ENCODE measurements at places on chromosomes 5 and 9.

GRCh38 chr5:142032747-142033631, 20.2 kb upstream of the GNPDA1 start:
- no peak for DNase-seq

DNA sequence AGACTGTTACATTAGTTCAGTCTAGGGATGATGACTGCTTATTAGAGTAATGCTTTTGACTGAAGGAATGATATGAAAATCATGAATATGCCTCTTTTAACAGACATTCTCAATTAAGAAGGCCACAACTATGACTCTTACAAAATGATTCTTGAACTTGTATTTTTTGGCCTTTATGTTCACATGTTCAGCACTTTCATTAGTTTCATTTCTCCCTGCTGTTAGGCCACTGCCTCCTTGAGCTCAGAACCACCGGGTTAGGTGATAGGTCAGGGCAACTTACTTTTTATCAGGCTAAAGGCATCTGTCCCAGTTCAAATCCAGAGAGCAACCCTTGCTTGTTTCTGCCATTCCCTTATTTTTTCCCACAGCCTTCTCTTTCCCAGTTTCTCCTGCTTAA, 235.2 kb upstream of the ELL2 start:
- no peak for DNase-seq

DNA sequence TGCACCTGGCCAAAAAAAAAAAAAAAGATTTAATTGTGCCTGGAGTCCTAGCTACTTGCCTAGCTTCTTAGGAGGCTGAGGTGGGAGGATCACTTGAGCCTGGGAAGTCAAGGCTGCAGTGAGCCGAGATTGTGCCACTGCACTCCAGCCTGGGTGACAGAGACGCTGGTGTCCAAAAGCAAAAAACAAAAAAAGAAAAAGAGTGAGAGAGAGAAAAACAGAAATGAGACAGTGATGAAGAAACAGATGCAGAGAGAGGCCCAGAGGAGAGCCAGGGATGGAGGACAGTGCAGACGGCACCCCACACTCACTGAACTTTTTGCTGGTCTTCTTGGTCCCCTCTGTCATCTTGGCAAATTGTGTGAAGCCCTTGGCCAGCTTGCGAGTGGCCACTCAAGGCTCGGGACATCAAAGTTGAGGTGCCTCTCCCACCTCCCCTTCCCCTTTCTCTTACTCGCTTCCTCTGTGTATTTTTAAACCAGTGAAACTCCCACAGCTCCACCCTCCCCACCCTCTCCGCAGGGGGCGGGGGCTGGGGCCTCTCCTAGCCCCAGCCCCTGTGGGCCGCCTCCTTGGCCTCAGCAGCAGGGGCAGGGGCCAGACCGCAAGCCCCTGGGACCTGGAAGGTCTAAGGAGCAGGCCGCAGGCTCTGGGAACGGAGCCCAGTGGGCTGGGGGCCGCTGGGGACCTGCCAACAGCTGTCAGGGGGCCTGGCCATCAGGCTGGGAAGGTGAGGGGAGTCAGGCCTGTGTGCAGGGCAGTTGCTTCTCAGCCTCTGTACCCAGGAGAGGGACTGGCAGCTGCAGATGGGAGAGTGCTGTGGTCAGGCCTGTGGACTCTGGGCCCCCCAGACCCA, at the start of gene SH2D3C:
Gene SH2D3C, minus strand, starts transcription at position 387 of the 856 bp plus-strand sequence. Its CDS starts 39 bp downstream, at position 348.
- no peak for DNase-seq

DNA sequence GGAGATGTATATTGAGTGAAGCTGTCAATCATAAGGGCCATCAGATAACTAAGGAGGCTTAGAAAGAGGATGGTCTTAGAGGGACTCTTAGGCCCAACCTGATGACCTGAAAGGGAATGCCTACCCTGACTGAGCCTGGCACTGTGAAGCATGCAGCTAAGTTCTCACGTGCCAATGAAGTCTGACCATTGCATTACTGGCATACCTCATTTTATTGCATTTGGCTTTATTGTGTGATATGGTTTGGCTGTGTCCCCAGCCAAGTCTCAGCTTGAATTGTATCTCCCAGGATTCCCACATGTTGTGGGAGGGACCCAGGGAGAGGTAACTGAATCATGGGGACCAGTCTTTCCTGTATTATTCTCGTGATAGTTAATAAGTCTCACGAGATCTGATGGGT, 421.6 kb upstream of the SGCD start:
- DNase-seq = peak; percentile 42

- DNase-seq = no peak
Measured at GRCh38 chr5:42035526-42035925, 110.4 kb downstream of the FBXO4 start.

GRCh38 chr5:149149942-149150341, 8.6 kb downstream of the ABLIM3 start:
- DNase-seq = no peak

DNA sequence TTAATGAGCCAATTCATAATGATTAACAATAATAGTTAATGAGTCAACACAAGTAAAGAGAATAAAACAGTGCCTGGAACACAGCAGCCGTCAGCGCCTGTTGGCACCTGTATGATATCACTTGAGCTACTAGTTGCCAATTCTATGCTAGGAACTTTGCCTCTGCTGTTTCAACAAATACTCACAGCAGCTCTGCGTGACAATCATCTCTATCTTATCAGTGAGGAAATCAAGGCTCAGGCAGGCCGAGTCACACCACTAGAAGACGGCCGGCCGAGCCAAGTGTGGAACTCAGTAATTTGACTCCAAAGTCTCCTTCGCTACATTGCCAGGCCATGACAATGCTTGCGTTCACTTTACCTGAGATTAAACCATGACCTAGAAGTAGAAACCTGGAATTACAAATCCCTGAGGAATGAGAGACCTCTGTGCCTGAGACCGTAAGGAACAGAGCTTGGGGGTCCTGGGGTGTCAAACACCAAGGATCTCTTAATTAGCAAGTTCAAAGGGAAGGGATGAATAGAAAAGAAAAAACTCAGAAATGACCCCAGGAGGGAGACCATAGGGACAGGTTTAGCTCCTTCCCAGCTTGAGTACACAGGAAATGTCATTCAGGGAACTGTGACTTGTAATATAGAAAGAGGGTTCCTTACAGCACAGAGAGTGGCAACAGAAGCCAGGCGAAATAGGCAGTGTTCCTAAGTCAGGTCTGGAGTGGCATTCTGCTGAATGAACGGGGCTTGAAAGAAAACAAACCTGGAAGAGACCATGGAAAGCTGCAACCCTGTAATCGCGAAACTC, 109.1 kb downstream of the SUSD1 start:
- peak; percentile 83 for DNase-seq

DNA sequence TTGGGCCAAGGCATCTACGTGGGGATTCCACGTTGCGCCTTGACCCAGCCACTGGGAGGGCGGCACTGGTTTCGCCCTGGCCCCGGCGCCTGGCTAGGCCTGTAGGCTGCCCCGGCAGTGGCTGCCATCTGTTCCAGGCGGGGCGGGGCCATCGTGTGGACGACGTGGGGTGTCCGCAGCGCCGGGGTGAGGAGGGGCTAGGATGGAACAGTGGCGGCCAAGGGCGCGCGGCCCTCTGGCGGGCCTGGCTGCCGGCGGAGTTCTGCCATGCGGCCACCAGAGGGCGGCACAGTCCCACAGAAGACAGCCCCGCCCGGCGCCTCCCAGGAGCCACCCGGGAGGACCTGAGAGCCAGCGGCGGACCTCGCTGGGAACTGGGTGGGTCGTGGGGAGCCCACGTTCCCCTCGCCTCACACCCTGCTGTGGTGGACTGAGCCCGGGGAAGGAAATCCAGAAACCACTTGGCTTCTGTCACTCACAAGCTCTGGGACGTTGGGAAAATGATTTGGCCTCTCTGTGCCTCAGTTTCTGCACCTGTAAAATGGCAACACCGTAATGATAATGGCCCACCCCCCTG, 22.6 kb upstream of the RAPGEF1 start:
- peak; percentile 35 for DNase-seq

DNA sequence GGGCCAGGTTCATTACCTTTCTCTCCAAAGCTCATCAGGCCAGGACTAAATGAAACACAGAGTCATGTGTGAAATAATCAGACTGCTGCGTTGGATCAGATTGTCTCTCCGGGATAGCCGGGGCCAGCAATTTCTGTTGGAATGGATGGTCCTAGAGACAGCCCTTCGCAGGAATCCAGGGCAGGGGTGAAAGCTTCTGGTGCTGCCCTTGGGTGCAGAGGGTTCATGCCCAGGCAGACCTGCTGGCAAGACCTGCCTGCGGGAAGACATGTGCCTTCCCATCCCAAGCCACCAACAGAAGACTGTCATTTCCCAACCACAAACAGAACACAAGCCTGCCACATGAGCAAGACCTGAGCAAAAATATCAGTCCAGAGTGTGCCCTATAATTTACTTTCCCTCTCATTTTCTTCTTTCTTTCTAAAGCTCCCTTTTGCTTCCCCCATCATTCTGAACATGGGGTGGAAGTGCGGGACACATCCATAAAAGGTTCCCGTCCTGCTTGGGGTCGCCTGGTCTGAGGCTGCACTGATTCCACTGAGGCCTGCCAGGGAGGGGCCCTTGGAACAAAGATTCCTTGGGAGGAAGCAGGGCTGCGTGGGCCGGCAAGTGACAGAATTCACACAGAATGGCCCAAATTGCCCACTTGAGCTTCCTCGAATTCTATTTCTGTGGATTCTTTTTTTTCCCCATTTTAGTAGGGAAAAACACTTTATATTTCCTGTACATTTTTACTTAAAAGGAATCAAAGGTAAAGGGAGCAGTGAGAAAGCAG, 57.3 kb downstream of the UBE2QL1 start:
- DNase-seq = no peak

- no peak for DNase-seq
Measured at GRCh38 chr9:97721396-97721795, 24.3 kb upstream of the XPA start.

DNA sequence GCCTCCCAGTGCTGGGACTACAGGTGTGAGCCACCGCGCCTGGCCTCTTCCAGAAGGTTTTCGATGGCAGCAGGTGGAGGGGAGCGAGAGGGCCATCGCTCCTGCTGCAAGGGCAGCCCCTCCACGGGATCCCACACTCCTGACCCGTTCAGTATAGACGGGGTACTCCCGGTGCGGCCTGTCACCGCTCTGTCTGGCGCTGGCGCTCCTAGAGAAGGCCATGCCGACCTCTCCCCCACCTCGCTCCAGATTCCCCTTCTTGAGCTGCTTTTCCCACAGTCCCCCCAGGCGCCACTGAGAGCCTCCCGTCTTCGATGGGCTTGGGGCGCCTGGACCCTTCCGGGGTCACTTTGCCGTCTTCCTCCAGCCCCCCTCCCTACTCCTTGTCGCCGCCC, 4.3 kb upstream of the SQSTM1 start:
- no peak for DNase-seq

GRCh38 chr5:86679529-86679928, 61.8 kb downstream of the COX7C start:
- DNase-seq = peak; percentile 65

- no peak for DNase-seq
Measured at GRCh38 chr5:127685662-127686061, 17.5 kb upstream of the CCDC192 start.

- DNase-seq = no peak
Measured at GRCh38 chr9:105830461-105830860, 136.1 kb downstream of the TMEM38B start.

- peak; percentile 1 for DNase-seq
Measured at GRCh38 chr5:103117471-103117991, 2.4 kb downstream of the GIN1 start.

DNA sequence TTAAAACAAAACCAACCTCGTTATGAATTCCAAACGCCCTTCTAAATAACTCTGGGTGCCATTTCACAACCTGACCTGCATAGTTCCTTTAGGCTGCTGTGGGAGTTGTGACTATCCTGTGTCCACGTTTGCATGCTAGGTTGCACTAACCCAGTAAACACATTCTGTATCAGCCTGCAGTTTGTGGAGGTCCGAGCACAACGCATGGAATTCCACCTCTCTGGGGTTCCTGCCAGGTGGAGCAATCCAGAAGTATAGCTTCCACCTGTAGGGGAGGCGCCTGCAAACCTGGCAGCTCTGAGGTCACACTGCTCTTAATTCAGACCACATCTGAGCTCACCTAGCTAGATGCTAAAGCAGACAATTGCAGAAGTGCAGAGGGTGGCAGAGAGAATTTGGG, 57.2 kb downstream of the MARCHF3 start:
- no peak for DNase-seq
